ENCODE measurements at places on chromosomes 3 and 15.

DNA sequence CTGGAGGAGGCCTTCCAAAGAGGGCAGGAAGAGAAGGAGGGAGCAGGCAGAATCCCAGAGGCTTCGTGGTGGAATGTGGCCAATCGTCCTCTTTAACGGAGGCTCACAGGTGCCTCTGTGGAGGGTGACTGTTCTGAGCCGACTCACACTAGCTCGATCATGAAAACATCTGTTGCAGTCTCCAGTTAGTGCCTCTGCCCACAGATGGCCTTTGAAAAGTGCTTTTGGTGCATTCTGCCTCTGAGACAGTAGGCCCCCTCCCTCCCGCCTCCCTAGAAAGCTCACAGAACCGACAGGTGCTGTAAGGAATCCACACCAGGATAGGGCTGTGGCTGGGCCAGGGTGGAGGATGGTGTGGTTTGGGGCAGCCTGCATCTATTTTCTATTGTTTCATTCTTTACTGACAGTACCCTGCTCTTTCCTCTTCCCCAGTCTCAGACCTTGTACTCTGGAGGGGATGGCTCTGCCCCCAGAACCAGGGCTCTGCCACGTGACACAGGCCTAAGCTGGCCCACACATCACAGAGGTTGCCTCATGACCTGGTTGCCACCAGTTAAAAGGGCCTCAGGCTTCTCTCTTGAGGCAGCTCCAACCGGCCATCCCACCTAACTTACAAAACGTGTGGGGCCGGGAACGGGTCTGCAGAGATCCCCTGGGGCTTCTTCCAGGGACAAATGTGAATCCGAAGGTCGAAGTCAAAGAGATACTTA is 27.2 kb upstream of the PIGZ start:
- DNase-seq, result no peak

DNA sequence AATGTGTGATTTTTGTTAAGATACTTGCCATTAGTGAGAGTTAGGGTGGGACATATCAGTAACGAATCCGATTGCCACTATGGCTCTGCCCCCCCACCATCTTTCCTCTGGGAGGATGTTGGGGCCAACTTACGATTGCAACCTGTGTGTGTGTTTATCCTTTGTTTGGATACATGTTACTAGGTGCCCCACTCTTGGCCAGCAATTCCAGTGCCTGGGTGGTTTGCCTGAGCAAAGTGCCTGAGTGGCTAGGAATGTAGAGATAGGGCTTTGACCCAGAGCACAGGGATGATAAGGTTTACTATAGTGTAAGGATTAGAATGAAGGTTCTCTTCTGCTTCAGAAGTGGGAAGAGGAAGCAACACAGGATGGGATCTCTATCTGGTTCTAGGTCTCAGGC is 231.8 kb downstream of the TP63 start:
- no peak for DNase-seq

- no peak for DNase-seq
Observed at GRCh38 chr3:36514171-36514570, 133.9 kb downstream of the STAC start.

- no peak for DNase-seq
Observed at GRCh38 chr15:65081270-65081669, 4.7 kb downstream of the KBTBD13 start.

DNA sequence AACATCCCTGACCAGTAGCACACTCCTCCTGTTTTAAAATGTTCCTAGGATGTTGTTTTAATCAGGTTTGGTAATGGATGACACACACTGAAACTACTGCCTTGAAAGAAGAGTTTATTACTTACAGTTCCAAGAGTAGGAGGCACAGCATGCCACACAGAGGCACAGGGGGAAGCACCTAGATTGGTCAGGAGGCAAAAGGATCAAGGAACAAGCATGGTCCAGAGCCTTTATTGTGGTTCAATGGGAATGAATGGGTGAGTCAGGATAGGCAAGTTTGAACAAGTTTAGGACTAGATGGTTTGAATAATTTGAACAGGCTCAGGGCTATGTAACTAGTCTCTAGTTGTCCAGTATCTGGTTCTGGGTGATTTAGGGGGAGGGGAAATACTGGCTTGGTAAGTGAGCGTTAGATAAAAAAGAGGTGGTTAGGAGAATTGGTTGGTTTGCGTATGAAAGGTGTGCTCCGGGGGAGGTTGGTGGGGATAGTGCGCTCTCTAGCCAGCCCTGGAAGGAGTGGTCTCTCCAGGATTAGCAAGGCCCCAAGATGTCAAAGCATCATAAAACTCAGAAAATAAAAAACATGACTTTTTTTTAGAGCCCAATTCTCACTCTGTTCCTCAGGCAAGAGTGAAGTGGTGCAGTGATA is 35.1 kb downstream of the TMOD3 start:
- no peak for DNase-seq
